ENCODE measurements at places on chromosomes 13 and 19.

- DNase-seq = no peak
Measured at GRCh38 chr19:3690551-3691371, 9.5 kb downstream of the PIP5K1C start.

DNA sequence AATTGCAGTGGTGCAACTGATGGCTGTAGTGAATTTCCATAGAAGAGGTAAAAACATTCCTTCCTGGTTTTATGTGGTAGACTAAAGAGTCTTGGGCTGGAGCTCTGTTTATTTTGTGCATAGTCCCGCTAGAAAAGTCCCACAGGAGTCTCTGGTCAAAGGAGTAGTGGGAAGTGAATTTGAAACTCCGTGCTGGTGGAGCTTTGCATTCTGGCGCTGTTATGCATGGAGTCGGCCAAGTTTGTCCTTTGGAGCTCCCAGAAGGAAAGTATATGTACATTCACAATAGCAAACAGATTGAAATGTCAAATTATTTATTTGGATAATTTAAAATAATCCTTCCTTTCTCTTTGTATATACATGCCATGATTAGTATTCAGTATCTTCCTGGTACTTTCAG lies 296.5 kb downstream of the LMO7 start:
- no peak for DNase-seq

- DNase-seq = peak; percentile 46
Measured at GRCh38 chr19:991174-991931, 7.2 kb downstream of the WDR18 start.

DNA sequence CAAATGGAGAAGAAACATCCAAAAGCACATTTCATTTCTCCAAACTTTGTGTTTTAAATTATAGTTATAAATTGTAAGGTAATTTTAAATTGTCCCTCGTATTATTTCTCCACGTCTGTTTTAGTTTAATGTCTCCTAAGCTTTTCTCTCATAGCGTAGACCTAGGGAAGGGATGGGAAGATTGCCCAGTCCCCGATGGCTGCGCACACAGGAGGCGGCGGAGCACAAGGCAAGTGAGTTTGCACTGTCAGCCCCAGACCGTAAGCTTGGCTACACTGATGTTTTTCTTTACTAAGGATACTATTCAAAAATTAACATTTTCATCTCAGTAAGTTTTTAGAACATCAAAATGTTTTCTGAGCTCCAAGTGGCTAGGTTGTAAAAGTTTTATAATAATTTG lies 72.3 kb downstream of the GPR12 start:
- DNase-seq = no peak

DNA sequence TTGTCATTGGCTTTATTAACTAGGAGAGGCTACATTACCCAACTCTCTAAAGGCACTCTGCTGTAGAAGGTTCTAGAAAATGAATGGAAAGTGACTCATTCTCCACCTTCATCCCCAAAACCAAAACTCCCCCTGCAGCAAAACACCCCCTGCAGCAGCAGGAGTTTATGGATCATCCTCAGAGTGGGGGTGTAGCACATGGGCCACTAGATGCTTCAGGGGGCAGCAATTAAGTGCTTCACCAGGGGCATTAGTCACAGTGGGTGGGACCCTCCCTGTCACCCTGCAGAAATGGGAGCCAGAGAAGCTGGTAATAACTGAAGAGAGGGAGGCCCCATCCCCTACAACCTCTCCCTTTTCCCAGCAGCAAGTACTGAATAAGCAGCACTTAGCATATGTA lies 64.5 kb upstream of the MED4 start:
- DNase-seq = no peak

DNA sequence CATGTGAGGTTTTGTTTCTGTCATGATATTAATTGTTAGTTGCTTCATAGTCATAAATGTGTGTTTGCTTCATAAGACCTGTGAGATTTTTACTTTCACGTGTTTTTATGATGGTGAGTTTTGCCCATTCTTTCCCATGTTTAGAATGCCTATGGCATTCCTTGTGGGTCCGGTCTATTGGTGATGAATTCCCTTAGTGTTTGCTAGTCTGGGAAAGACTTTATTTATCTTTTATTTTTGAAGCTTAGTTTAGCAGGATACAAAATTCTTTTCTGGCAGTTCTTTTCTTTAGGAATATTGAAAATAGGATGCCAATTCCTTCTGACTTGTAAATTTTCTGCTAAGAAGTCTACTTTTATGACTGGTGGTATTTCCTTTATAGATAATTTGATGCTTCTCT lies 332.7 kb downstream of the OXGR1 start:
- DNase-seq = no peak

DNA sequence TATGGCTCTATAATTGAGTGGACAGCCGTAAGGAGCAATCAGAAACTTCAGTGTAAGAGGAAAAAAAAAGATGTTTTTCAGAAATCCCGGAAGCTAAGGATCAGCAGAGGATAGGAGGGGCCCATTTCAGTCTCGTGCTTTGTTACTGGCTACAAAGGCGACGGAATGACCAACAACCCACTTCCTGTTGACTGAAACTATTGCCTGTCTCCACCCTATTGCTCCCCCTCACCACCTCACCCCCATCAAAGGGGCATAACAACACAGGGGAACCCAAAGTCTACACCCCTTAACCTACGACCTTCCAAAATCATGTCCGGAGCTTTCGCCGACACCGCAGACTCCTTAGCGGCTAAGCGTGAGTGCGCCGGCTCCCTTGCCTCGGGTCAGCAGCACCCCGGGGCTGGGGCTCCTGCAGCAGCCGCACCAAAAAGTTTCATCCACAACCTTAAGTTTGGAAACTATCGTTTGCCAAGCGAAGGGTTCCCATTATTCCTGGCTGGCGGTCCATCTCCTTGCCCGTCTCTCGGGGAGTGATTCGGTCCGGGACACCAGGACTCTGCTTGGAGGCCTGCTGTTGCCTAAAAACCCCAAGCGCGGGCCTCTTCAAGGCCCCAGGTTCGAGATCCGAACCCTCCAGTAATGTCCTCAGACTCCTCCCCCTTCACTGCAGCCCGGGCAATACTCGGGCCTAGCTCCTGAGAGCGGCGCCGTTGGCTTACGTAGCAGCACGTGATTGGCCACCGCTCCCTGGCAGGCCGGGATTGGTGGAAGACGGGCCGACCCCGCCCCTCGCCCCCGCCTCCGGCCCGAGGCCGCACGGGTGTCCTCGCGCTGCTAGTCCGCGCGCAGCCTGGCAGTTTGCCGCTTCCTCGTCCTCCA lies at the start of gene TPP2:
TSS of gene TPP2 (plus strand) at position 840 of the 882 bp plus-strand sequence. CDS start 53 bp downstream, outside the sequence.
- peak; percentile 99 for DNase-seq

DNA sequence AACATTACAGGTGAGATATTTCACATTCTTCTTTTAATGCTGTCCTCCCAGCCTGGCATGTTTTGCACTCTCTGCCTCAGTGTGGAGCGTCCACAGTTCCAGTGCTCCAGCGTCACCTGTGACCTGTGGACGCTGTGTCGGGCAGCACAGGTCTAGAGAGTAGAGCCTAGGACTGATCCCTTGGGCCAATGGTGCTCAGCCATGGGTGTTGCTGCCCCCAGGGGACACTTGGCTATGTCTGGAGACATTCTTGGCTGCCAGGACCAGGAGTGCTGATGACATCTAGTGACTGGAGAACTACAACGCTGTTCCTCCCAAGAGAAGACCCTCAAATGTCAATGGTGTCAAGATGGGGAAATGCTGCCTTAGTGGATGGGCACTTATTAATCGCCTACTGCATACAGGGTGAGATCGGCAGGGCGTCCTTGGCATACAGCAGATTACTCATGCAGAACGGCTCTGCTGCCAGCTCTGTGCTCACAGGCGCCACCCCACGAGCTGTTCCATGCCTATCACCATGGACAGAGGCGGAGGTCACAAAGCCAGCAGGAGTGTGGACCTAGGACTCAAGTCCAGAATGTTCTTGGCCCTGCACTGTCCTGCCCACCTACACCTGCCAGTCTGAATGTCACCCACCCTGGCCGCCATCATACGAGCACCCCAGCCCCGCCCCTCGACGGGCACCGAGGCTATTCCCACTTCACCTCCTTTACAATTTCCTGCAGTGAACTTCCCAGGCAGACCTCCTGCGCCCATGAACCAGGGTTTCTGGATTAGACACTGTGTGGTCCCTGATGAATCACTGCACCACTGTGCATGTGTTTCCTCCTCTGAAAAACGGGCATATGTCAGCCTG lies 13.9 kb upstream of the MADCAM1 start:
- DNase-seq = no peak

GRCh38 chr13:90205081-90205480 lies 1142.4 kb upstream of the MIR17HG start:
- no peak for DNase-seq

DNA sequence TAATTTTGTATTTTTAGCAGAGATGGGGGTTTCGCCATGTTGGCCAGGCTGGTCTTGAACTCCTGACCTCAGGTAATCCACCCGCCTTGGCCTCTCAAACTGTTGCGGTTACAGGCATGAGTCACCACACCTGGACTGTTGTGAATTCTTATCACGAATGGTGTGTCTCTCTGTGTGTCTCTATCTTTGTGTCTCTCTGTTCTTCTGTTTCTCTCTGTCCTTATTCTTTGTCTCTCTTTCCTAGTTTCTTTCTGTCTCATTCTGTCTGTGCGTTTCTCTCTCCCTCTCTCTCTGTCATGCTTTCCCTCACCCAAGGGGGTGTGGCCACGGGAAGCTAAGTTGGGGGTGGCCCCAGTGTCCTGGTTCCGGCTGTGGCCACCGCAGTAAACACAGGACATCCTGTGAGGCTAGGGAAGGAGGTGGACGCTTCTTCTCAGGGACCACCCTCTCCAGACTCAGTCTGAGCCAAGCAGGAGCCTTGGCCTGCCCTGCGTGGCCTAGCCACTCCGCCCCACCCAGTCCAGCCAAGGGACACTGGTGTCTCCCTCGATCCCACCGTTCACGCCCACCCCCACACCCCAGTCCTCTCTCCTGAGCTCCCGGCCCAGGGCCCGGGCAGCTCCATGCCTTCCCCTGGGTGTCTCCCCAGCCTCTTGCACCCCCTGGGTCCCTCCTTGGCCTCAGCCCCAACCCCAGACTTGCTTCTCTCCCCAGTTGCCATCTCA lies 3.9 kb upstream of the PRX start:
- DNase-seq = no peak

DNA sequence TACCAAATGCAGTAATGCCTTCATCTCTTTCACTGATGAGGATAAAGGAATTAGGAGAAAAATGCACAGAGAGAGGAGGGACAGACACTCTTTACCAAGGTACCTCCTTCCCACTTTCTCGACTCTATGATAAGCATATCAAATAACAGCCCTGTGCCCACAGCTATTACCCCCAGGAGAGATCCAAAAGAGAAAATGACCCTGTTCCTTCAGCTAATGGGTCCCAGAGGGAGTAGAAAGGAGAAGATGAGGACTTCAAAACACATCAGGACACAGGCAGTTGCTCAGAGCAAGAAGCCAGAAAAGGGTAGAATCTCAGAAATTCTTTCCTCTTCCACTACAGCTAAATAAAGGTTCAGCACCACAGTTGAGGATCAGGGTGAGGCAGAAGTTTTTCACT lies 80.6 kb downstream of the ABCC4 start:
- no peak for DNase-seq

DNA sequence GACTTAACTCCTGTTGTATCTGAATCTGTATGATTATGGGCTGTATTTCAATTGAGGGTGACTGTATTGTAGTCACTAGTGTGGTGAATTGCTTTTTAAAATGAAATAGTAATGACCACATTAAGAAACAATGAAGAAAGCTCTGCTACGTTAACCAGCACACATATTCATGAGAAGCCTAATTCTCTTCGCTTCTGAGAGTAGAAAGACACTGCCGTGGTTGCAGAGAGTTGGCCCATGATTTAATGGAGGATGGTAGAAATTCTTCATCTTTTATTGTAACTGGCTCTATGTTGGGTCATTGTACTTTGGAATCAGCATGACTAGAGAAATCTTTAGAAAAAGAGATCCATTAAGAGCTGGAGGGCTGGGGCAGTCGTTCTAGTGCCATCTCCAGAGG lies 451.5 kb downstream of the PCDH17 start:
- DNase-seq = no peak

- no peak for DNase-seq
Measured at GRCh38 chr19:14127176-14127575, 9.2 kb downstream of the ASF1B start.

GRCh38 chr19:40221858-40222619 lies 3.9 kb upstream of the TTC9B start:
- peak; percentile 78 for DNase-seq
